A549 treated with CORT108297 at 1 μM for 4 hours (cell line): ENCODE measurements at places on chromosomes 12 and 14. TPM values are rescaled to one million over a fixed set of nuclear protein-coding genes. Genes with fewer than 3 reads are reported as not detected.

MDGA2 gene
- 0.06 TPM in 1 of 5 replicates, not detected in the others for total RNA-seq

RIPK3 gene
- total RNA-seq, result not detected in 5 replicates

MANSC1 gene
- total RNA-seq, result 3.2 to 4.3 TPM (median 3.9 TPM) in 5 replicates

LRCOL1 gene
- total RNA-seq, result not detected in 5 replicates

MFAP5 gene
- 0.09 to 0.25 TPM (median 0.14 TPM) in 3 of 5 replicates, not detected in the others for total RNA-seq

LYSET gene
- 34.3 to 41.7 TPM (median 35.4 TPM) in 5 replicates for total RNA-seq

HNF1A gene
- 4.2 to 6.5 TPM (median 5.9 TPM) in 5 replicates for total RNA-seq

BICDL1 gene
- total RNA-seq, result 2.7 to 4.8 TPM (median 4.3 TPM) in 5 replicates
